NCI-H1417 (cell line): ENCODE measurements at places on chromosomes 1 and 21.

- DNase-seq: peak; percentile 82
Measured at GRCh38 chr1:82161700-82162141, 361.0 kb downstream of the ADGRL2 start.

DNA sequence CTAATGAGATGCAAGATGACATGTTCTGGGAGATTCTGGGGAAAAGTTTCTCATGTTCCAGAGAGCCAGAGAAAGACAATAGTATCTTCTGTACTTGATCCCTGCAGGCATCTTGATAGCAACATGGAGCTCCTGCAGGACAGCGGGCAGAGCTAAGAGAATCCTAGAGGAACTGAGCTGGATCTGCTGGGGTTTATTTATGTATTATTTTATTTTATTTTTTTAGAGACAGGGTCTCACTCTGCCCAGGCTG is 22.7 kb upstream of the SCAF4 start:
- DNase-seq: no peak

DNA sequence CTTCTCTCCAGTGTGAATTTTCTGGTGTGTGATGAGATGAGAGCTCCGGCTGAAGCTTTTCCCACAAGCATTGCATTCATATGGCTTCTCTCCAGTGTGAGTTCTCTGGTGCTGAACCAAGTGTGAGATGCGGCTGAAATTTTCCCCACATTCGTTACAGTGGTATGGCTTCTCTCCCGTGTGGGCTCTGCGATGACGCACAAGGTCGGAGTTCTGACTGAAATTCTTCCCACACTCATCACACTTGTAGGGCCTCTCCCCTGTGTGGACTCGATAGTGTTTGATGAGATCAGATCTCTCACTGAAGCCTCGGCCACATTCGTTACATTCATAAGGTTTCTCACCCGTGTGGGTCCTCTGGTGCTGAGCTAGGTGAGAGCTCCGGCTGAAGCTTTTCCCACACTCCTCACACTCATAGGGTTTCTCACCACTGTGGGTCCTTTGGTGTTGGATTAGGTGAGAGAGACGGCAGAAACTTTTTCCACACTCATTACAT is 7.4 kb downstream of the ZNF436 start:
- no peak for DNase-seq

- DNase-seq: no peak
Measured at GRCh38 chr1:88878731-88879130, 12.6 kb downstream of the GTF2B start.

DNA sequence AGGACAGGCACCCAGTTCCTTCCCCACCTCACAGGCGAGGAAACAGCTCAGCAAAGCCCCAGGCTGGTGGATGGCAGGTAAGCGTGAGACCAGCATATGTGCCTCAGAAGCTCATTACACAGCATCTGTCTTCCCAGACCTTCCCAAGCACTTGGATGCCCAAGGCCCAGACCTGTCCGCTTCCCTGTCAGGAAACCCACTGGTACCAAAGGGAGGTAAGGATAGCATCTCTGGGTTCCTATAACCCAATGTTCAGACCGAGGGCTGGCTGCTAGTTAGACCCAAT is 3.3 kb downstream of the POFUT2 start:
- DNase-seq: no peak
